ENCODE measurements at places on chromosomes 11 and 22.
A peak's percentile ranks its signal among the peaks of the same experiment; 100 is the strongest.

- no peak for DNase-seq
Measured at GRCh38 chr22:36946421-36947158, 33.2 kb downstream of the CSF2RB start.

- no peak for DNase-seq
Measured at GRCh38 chr11:82398300-82398815, 335.3 kb downstream of the FAM181B start.

DNA sequence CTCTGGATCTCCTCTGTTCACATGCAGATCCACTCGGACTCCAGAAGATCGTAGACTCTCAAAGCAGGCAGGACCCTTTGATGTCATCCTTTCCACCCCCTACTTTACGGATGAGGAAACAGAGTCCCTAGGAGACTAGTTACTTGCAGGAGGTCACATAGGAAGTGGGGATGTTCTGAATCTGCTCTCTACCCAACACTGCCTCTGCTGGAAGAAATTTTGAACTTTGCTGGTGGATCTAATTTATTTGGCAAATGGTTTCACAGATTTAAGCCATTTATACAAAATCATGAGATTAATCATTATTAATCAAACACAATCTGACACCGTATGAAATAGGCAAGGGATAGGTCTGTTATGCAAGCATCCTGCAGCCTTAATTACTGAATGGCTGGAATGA, 55.0 kb upstream of the USP47 start:
- no peak for DNase-seq

DNA sequence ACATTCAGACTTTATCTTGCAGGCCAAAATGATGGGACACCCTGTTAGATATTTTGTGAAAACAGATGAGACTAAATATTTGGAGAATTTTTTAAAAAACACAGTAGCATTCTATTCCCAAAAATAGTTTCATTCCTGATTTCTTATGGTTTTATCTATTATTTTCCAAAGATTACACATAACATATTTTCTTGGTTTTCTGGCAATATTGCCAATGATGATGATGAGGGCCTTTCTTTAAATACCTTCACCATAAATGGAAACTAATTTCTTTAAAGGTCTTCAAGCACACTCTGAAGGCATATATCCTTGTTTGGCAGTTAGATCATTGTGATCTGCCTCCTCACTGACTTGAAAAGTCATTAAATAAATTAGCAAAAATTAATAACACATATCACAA, 522.3 kb upstream of the LUZP2 start:
- DNase-seq, result no peak

DNA sequence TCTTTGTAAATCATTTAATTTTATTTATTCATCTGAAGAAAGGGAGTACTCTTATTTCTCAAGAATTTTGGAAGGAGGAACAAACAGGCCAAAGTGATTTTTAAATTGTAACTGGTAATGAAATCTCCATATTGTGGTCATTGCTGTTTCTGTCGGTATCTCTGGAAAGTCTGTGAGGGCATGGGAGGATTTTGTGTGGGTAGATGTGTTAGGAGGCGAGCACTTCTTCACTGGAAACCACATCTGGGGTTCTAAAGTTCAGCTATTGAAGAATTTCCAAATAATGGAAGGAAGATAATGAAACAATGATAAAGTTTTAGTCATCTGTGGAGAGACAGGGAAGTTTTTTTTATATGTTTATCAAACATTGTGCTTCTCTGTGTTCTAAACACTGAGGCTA, 6.6 kb downstream of the TRIM34 start:
- no peak for DNase-seq

DNA sequence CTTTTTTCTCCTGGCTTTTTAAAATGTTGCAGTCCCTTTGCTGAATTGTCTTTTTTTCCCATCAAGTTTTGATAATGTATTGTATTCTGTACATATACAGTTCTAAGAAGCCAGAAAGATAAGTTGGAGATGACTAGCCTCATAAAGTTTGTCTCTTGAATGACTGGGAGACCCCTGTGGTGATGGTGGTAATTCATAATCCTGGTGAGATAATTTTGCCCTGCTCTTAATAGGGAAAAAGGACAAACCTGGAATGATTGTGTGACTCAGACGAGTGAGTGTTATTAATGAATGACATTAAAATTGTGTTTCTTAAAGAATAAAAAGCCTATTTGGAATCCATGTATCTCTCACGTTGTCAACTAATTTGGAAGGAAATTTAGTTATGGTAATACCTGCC, 1.2 kb downstream of the HIKESHI start:
- no peak for DNase-seq

GRCh38 chr22:49137206-49137840, 690.4 kb downstream of the BRD1 start:
- no peak for DNase-seq

DNA sequence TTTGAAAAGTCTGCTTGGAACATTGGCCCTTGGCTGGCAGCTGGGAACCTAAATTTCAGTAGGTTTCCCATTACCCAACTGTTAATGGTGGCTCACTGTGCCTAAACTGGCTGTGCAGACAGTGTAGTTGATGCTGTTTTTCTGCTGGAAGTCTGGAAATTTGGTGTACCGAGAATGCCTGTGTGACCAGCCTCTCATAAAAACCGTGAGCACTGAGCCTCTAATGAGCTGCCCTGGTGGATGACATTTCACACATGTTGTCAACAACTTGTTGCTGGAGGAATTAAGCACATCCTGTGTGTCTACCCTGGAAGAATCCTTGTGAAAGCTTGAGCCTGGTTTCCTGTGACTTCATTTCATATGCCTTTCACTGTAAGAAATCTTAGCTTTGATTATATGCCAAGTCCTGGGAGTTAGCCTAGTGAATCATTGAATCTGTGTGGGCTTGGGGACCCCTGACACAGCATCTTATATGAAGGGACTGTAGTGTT, 131.1 kb downstream of the LDLRAD3 start:
- DNase-seq, result peak; percentile 51

GRCh38 chr11:107549253-107549953, 16.1 kb downstream of the ALKBH8 start:
- DNase-seq, result peak; percentile 66

GRCh38 chr11:34251589-34251980, 106.2 kb downstream of the ABTB2 start:
- DNase-seq, result no peak

DNA sequence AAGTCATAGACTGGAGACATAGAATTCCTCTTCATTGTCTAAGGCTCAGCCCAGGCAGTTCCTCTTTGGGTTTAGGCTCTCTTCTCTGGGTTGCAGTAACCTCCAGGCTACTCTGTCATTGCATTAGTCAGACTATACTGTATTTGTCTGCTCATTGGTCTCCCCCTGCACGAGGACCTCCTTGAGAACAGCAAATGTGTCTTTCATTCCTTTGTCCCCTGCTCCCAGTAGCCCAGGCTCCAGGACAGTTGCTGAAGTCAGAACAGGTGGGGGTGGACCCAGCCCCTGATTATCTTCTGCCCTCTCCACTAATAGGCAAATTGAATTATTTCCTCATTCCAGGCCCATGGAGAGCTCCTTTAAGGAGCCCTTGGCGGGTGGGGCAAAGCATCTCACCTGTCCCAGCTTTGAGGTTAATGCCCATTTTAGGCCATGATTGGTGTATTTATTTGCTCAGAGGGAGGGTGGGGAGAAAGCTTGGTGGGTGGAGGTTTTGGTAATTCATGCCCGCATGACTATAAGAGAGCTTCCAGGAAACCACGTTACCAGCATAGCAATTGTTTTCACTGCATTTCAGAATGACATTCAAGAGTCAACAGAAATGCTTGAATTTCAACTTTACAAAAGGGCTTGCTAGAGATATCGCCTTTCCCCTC, 40.9 kb downstream of the NAV2 start:
- peak; percentile 28 for DNase-seq

- peak; percentile 45 for DNase-seq
Measured at GRCh38 chr11:6604081-6604626, 580 bp downstream of the ILK start.

DNA sequence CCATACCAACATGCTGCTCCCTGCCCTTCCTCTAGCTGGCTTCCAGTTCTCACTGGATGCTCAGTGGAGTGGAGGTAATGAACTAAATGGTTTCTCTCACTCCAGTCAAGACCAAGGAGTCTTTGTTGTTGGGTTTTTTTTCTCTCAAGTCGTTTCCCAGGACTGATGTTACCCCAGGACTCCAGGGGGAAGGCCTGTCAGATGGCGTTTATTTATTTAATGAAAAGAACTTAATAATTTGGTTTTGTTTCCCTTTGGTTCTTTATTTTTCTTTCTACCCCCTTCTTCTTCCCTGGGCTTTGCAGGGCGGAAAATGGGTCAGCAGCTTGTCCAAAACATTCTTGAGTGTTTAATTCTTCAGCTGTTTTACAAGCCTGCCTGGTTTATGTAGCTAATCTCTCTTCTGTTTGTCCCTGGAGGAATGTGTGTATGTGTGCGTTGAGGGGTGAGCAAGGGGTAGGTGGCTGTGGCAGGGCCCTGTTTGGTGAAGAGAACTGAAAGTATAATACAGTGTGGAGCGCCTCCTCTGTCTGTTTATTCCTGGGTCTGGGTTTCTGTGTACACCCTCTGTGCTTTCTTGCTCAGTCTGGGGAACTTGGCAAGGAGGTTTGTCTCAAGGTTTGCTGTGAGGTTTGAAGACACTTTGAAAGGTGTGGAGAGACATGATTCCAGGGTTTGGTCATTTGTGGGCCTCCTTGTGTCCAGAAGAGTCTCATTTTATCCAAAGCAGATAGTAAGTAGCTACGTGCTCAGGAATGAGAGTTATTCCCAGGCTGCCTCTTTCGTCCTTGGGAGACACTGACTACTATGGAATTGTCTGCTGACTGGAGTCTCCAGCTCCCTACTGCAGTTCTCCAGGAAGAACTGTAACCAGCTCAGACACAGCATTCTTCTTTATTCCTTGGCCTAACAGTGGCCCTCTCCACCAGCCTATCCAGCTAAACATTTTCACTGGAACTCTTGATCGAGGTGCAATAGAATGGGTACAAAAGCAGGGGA, 175.5 kb downstream of the ADAMTS15 start:
- DNase-seq, result no peak

GRCh38 chr11:95230810-95231126, 234 bp downstream of the SESN3 start:
- DNase-seq, result no peak

Data from stomach (tissue), 19 donors.